Panc1 (cell line): ENCODE measurements at places on chromosomes 13 and 19. TPM values are rescaled to one million over a fixed set of nuclear protein-coding genes. Genes with fewer than 3 reads are reported as not detected.

GRCh38 chr19:38133319-38133718, 90.7 kb downstream of the DPF1 start:
- no peak for DNase-seq

GRCh38 chr19:30001301-30001700, 59.3 kb downstream of the URI1 start:
- no peak for DNase-seq

The RXFP2 gene
- not detected for total RNA-seq

The SMIM24 gene
- 0.28 TPM for total RNA-seq

The CEACAM5 gene
- total RNA-seq, result 0.51 TPM

The TMC4 gene
- 5.1 TPM for total RNA-seq
